ENCODE measurements at places on chromosomes 16 and 17. TPM values are rescaled to one million over a fixed set of nuclear protein-coding genes. Genes with fewer than 3 reads are reported as not detected.

The STAC2 gene
- not detected for total RNA-seq

The GINS2 gene
- total RNA-seq = 2.2 TPM

The SYNGR3 gene
- total RNA-seq = 6.0 TPM

The TMEM238L gene
- total RNA-seq = not detected

The RGS9 gene
- 8.6 TPM for total RNA-seq

The SP2 gene
- total RNA-seq = 13.0 TPM

The KRTAP1-5 gene
- total RNA-seq = not detected

The TRPV3 gene
- 0.16 TPM for total RNA-seq

The UBN1 gene
- 45.3 TPM for total RNA-seq

The SLC52A1 gene
- total RNA-seq = not detected

The PTGES3L gene
- total RNA-seq = 5.8 TPM

The RBL2 gene
- total RNA-seq = 23.2 TPM

The KCNH6 gene
- total RNA-seq = not detected

The FSCN2 gene
- 8.0 TPM for total RNA-seq

The CD68 gene
- 4.4 TPM for total RNA-seq

The LUC7L gene
- total RNA-seq = 74.1 TPM

The VASN gene
- total RNA-seq = 32.0 TPM

The NHLRC4 gene
- total RNA-seq = 0.73 TPM

The CNOT1 gene
- total RNA-seq = 212 TPM

The FOXF1 gene
- total RNA-seq = not detected

The ZG16 gene
- total RNA-seq = not detected

The OR2C1 gene
- not detected for total RNA-seq

The TEDC2 gene
- 6.0 TPM for total RNA-seq

The TRIM65 gene
- total RNA-seq = 15.4 TPM

The CTRB2 gene
- total RNA-seq = 0.43 TPM

The GRAP gene
- total RNA-seq = 0.38 TPM

The RTN4RL1 gene
- total RNA-seq = 0.77 TPM

The MT4 gene
- not detected for total RNA-seq

The NPIPB6 gene
- 1.7 TPM for total RNA-seq

The KLHL10 gene
- total RNA-seq = not detected

The HCRT gene
- not detected for total RNA-seq

The NOS2 gene
- 0.07 TPM for total RNA-seq

The SLC16A6 gene
- 0.34 TPM for total RNA-seq

The QRICH2 gene
- 3.8 TPM for total RNA-seq

The NOXO1 gene
- total RNA-seq = 0.89 TPM

The ALOX12 gene
- not detected for total RNA-seq

The SLC38A8 gene
- total RNA-seq = not detected

The PARN gene
- total RNA-seq = 26.1 TPM

The OR1F1 gene
- 0.32 TPM for total RNA-seq

The ICAM2 gene
- total RNA-seq = not detected

The CALCOCO2 gene
- total RNA-seq = 73.8 TPM

The HOXB1 gene
- not detected for total RNA-seq

The HSD17B2 gene
- total RNA-seq = not detected

The GRAPL gene
- total RNA-seq = not detected

The CD79B gene
- total RNA-seq = not detected

The CARD14 gene
- total RNA-seq = not detected

The CCL2 gene
- total RNA-seq = 44.1 TPM

The TMEM100 gene
- total RNA-seq = 7.3 TPM

The TBC1D3I gene
- 0.11 TPM for total RNA-seq

The TBC1D3C gene
- not detected for total RNA-seq

The IGSF6 gene
- not detected for total RNA-seq

The MRPL58 gene
- 23.8 TPM for total RNA-seq

The PLLP gene
- 0.93 TPM for total RNA-seq

The DHX38 gene
- 49.0 TPM for total RNA-seq
